ENCODE measurements at places on chromosomes 13 and 19. TPM values are rescaled to one million over a fixed set of nuclear protein-coding genes. Genes with fewer than 3 reads are reported as not detected.

HS6ST3 gene
- total RNA-seq, result 21.3 TPM

KMT5C gene
- total RNA-seq, result 15.0 TPM

NPAS1 gene
- 10.0 TPM for total RNA-seq

LIG4 gene
- 14.1 TPM for total RNA-seq

RNU6-9 gene
- not detected for total RNA-seq

PTGIR gene
- total RNA-seq, result not detected

C1QTNF9B gene
- total RNA-seq, result not detected

FUT6 gene
- total RNA-seq, result not detected

ZNF579 gene
- 2.8 TPM for total RNA-seq

KLK14 gene
- 0.63 TPM for total RNA-seq

APOC1 gene
- 0.94 TPM for total RNA-seq

IGLON5 gene
- total RNA-seq, result 7.8 TPM

IGSF23 gene
- not detected for total RNA-seq

ADPRHL1 gene
- 1.6 TPM for total RNA-seq

PIN1 gene
- total RNA-seq, result 67.0 TPM

TMPRSS9 gene
- 0.63 TPM for total RNA-seq

CD22 gene
- not detected for total RNA-seq

SHISA7 gene
- total RNA-seq, result 8.5 TPM

GIPR gene
- 0.31 TPM for total RNA-seq

GSX1 gene
- total RNA-seq, result not detected

ITPKC gene
- 7.5 TPM for total RNA-seq

LRRC63 gene
- 4.4 TPM for total RNA-seq

FLT3LG gene
- not detected for total RNA-seq

ERCC2 gene
- total RNA-seq, result 24.1 TPM

ZNF581 gene
- 10.3 TPM for total RNA-seq

ZNF208 gene
- 14.7 TPM for total RNA-seq

FAAP24 gene
- 1.9 TPM for total RNA-seq

ZNF492 gene
- 5.6 TPM for total RNA-seq

PTPRH gene
- not detected for total RNA-seq

KCTD12 gene
- 152 TPM for total RNA-seq

PSG2 gene
- total RNA-seq, result not detected

ZNF560 gene
- 0.63 TPM for total RNA-seq

CYP2A7 gene
- not detected for total RNA-seq

OR7C1 gene
- not detected for total RNA-seq

SHC2 gene
- total RNA-seq, result 18.2 TPM

TMEM238 gene
- not detected for total RNA-seq

IQCN gene
- total RNA-seq, result 2.5 TPM

ZNF724 gene
- total RNA-seq, result 23.8 TPM

SLC7A10 gene
- 0.94 TPM for total RNA-seq

NLRP4 gene
- not detected for total RNA-seq

FXYD7 gene
- total RNA-seq, result 26.6 TPM

HCST gene
- total RNA-seq, result 1.6 TPM

ZNF878 gene
- 0.63 TPM for total RNA-seq

CFAP97D2 gene
- not detected for total RNA-seq

FAM216B gene
- 0.94 TPM for total RNA-seq
